ENCODE measurements at places on chromosomes 12 and 14. TPM values are rescaled to one million over a fixed set of nuclear protein-coding genes. Genes with fewer than 3 reads are reported as not detected.
A peak's percentile ranks its signal among the peaks of the same experiment; 100 is the strongest.

GRCh38 chr12:122020795-122021192 lies 890 bp upstream of the BCL7A start:
- DNase-seq: no peak
- peak overlapping the region; percentile 65 for H3K4me3 ChIP-seq
- H3K4me1 ChIP-seq: peaks cover 10% of the 10 kb centered on the region
- H3K27ac ChIP-seq: no peak overlapping the region
- no peaks in the 10 kb centered on the region for H3K27me3 ChIP-seq

DNA sequence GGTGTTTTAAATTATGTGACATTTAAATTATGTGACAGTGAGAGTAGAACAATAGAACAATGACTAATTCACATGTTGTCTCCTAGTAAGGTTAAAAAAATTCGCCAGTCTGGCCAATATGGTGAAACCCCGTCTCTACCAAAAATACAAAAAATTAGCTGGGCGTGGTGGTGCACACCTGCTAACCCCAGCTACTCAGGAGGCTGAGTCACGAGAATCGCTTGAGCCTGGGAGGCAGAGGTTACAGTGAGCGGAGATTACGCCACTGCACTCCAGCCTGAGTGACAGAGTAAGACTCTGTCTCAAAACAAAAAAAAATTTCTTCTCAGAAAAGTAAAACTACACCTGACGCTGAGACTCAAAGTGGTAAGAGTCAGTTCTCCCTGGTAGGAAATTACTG lies 2.7 kb downstream of the CS start:
- no peaks in the 10 kb centered on the region for H3K27me3 ChIP-seq
- DNase-seq: no peak
- no peaks in the 10 kb centered on the region for H3K36me3 ChIP-seq
- peaks cover 19% of the 10 kb centered on the region for H3K4me1 ChIP-seq
- no peak overlapping the region for H3K4me3 ChIP-seq

DNA sequence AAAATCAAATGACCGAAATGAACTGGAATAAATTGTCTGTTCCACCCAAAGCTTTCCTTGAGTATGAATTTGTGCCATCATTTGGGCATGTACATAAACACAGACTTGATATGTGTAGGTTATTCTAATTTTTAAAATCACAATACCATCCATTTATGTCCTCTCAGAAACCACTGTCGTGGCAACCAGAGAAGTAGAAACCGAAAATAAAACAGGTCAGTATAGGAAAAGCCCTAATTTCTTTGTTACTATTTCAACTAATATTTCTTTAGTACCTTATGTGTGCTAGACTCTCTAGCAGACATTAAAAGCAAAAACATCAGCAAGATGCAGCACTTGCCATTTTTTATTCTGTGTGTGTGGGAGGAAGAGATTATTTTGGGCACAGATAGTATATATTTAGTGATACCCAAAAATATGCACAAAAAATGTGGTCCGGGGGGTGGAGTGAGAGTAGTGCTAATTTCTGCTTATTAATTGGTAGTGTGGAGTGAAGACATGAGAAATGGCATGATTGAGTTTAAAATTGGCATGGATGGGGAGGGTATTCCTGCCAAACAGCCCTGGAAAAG lies 130.8 kb upstream of the CNTN1 start:
- H3K27me3 ChIP-seq: no peaks in the 10 kb centered on the region
- H3K4me1 ChIP-seq: no peaks in the 10 kb centered on the region
- H3K36me3 ChIP-seq: no peaks in the 10 kb centered on the region

GRCh38 chr12:9109213-9109522 lies 6.6 kb downstream of the A2M start:
- H3K4me3 ChIP-seq: no peak overlapping the region
- H3K4me1 ChIP-seq: peaks cover 7% of the 10 kb centered on the region
- H3K27ac ChIP-seq: no peak overlapping the region

The EFS gene
- total RNA-seq: 0.14 TPM

- no peaks in the 10 kb centered on the region for H3K27me3 ChIP-seq
- no peaks in the 10 kb centered on the region for H3K4me1 ChIP-seq
- H3K4me3 ChIP-seq: no peak overlapping the region
- no peak overlapping the region for H3K27ac ChIP-seq
Observed at GRCh38 chr12:18355429-18355828, 94.1 kb downstream of the PIK3C2G start.

The SLC25A21 gene
- total RNA-seq: 3.2 TPM

- no peaks in the 10 kb centered on the region for H3K4me1 ChIP-seq
- no peaks in the 10 kb centered on the region for H3K36me3 ChIP-seq
- no peak overlapping the region for H3K27ac ChIP-seq
- no peak for DNase-seq
Observed at GRCh38 chr14:21078287-21078686, 8.2 kb downstream of the ARHGEF40 start.

The PRB2 gene
- total RNA-seq: not detected

The KRT85 gene
- total RNA-seq: not detected

DNA sequence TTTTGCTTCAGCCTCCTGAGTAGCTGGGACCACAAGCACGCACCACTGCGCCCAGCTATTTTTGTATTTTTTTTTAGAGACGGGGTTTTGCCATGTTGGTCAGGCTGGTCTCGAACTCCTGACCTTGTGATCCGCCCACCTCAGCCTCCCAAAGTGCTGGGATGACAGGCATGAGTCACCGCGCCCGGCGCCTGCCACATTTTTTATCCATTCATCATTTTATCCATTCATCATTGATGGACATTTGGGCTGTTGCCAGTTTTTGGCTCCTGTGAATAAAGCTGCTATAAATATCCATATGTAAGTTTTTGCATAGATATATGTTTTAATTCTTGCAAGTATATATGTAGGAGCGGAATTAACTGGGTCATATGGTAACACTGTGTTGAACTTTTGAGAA lies 79.5 kb downstream of the DAAM1 start:
- no peaks in the 10 kb centered on the region for H3K36me3 ChIP-seq
- H3K27ac ChIP-seq: no peak overlapping the region
- no peaks in the 10 kb centered on the region for H3K27me3 ChIP-seq

The EPYC gene
- total RNA-seq: not detected

DNA sequence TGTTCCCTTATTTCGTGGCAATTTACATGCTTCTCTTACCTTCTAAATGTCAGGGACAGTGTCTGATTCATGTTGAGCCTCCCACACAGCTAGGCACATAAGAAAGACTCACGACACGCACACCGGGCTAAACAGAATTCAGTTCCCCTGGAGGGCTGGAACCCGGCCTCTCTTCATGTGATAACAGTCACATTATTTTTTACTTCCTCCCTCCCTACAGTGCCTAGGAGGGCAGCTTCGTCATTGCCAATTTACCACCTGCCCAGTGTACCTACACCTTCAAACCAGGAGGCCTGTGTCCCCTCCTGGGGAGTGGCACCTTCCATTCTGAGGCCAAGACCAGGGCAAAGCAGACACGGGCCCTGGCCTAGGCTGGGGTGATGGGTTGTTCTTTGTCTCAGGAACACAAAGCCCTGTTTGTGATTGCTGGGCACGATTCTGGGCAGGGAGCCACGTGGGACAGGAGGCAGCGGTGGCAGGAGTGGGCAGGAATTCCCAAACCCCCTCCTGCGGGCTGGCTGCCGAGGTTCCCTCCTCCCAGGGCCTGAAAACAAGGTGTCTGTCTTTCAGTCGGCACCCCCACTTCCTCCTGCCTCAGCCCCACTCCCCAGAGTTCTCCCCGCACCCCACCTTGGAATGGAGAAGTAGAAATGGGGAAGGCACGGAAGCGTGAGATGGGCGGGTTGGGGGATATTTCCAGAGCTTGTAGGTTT lies 6.8 kb upstream of the RASAL1 start:
- H3K27ac ChIP-seq: no peak overlapping the region
- no peak overlapping the region for H3K4me3 ChIP-seq
- DNase-seq: no peak
- no peaks in the 10 kb centered on the region for H3K27me3 ChIP-seq
- no peaks in the 10 kb centered on the region for H3K36me3 ChIP-seq

The RNU6-8 gene
- total RNA-seq: not detected

- no peaks in the 10 kb centered on the region for H3K27me3 ChIP-seq
- no peak overlapping the region for H3K27ac ChIP-seq
- H3K36me3 ChIP-seq: no peaks in the 10 kb centered on the region
- H3K4me3 ChIP-seq: no peak overlapping the region
Observed at GRCh38 chr12:94145191-94145983, 3.0 kb upstream of the PLXNC1 start.

The FAM90A1 gene
- total RNA-seq: 0.34 TPM

DNA sequence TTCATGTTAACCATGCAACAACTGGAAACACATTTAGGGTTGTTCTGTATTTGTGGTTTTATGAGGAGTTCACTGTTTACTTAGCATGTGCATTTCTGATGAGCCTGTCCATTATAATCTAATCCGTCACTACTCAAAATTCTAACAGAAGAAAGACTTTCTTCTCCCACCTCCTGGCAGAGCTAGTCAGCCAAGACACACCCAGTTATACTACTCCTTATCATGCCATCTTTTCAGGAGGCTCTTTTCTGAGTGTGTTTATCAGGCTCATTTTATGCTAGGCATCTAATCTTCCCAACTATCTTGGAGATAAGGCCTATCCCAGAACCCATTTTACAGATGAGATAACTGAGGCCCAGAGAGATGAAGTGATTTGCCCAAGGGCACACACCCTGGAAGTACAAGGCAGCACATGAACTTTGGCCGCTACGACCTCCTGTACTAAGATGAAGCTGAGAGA lies 10.4 kb upstream of the MED13L start:
- H3K4me3 ChIP-seq: no peak overlapping the region
- DNase-seq: no peak
- H3K4me1 ChIP-seq: peaks cover 11% of the 10 kb centered on the region
- no peaks in the 10 kb centered on the region for H3K27me3 ChIP-seq
- no peak overlapping the region for H3K27ac ChIP-seq

GRCh38 chr12:123152833-123153232 lies 1.9 kb upstream of the PITPNM2 start:
- H3K27me3 ChIP-seq: no peaks in the 10 kb centered on the region
- no peak for DNase-seq
- no peaks in the 10 kb centered on the region for H3K36me3 ChIP-seq
- no peak overlapping the region for H3K27ac ChIP-seq
- H3K4me3 ChIP-seq: no peak overlapping the region

GRCh38 chr14:70082394-70082793 lies 106.4 kb downstream of the SLC8A3 start:
- H3K27ac ChIP-seq: no peak overlapping the region
- no peak overlapping the region for H3K4me3 ChIP-seq
- peaks cover 7% of the 10 kb centered on the region for H3K4me1 ChIP-seq

- no peaks in the 10 kb centered on the region for H3K36me3 ChIP-seq
- H3K27me3 ChIP-seq: no peaks in the 10 kb centered on the region
- no peak overlapping the region for H3K27ac ChIP-seq
- no peak overlapping the region for H3K4me3 ChIP-seq
- no peak for DNase-seq
Observed at GRCh38 chr14:89540830-89541470, 123.9 kb upstream of the FOXN3 start.

- no peak overlapping the region for H3K27ac ChIP-seq
- DNase-seq: no peak
- H3K27me3 ChIP-seq: no peaks in the 10 kb centered on the region
- H3K4me3 ChIP-seq: no peak overlapping the region
Observed at GRCh38 chr12:95102916-95103671, 29.7 kb upstream of the NR2C1 start.

DNA sequence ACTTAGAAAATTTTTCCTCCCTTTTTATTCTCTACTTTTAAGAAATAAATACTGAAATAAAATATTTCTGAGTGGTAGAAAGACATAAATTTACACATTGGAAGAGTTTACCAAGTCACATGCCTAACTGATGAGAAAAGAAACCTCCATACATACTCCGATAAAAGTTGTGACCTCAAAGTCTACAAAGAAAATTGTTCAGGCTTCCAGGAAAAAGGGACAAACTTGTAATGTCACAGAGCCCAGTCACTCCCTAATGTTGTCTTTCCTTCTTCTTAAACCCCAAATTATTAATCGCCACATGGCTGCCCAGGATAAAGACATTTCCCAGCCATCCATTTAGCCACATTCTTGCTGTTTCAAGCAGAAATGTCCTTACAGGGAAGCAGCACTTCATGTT lies 455.3 kb downstream of the MDGA2 start:
- DNase-seq: no peak
- H3K27ac ChIP-seq: no peak overlapping the region

DNA sequence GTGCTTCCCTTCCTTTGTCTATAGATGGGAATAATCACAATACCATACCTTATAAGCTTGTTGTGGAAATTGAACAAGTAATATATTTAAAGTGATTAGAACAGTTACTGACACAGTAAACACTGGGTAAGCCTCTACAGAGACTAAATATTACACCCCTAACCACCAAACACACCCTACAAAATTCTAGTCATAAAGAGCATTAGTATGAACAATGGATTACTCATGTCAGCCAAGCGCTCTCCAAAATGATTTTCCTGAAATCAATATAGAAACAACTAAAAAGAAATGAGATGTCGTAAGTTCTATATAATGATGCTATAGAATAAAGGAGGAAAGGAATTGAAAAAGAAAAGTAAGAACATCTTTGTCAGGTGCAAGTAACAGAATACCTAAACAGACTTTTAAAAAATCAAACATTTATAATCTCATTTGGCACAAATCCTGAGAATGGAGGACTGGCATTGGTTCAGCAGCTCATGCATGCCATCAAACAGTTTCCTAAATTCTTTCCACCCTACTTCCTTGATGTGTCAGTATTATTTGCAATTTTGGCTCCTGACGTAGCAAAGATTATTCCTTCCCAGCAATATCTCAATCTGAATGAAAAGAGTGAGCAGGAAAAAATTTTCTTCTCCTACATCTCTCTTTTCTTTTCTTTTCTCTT lies 118.0 kb downstream of the SINHCAF start:
- H3K4me1 ChIP-seq: no peaks in the 10 kb centered on the region
- H3K27me3 ChIP-seq: no peaks in the 10 kb centered on the region
- H3K27ac ChIP-seq: no peak overlapping the region
- DNase-seq: no peak

- no peaks in the 10 kb centered on the region for H3K27me3 ChIP-seq
- DNase-seq: no peak
- H3K27ac ChIP-seq: no peak overlapping the region
- no peak overlapping the region for H3K4me3 ChIP-seq
Observed at GRCh38 chr14:89249065-89249695, 167.9 kb downstream of the FOXN3 start.

DNA sequence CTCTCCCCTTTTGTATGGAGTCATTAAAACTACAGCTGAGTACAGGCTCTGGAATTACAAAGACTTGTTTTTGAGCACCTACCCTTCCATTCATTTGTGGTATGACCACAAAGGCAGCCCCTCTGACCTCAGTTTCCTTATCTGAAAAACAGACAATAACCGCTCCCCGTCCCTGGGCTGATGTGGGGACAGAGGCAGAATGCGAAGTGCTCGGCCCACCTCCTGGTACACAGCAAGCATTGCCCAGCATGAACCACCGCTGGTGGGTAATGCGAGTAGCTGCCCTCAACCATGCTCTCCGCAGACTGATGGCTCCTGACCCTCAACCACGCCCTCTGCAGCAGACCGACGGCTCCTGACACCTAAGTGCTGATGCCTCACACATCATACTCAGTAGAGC lies 22.4 kb downstream of the P2RX2 start:
- H3K27me3 ChIP-seq: no peaks in the 10 kb centered on the region
- peak overlapping the region; percentile 21 for H3K27ac ChIP-seq
- peaks cover 7% of the 10 kb centered on the region for H3K36me3 ChIP-seq
- no peaks in the 10 kb centered on the region for H3K4me1 ChIP-seq

GRCh38 chr14:20446889-20447288 lies 7.7 kb downstream of the OSGEP start:
- no peaks in the 10 kb centered on the region for H3K27me3 ChIP-seq
- no peak overlapping the region for H3K4me3 ChIP-seq
- DNase-seq: no peak
- peaks cover 15% of the 10 kb centered on the region for H3K4me1 ChIP-seq

- peak; percentile 53 for DNase-seq
- peak overlapping the region; percentile 71 for H3K27ac ChIP-seq
- H3K27me3 ChIP-seq: no peaks in the 10 kb centered on the region
Observed at GRCh38 chr12:122079033-122079531, 526 bp downstream of the MLXIP start.

The EGLN3 gene
- 12.0 TPM for total RNA-seq

Measured in Caco-2 (cell line).